ENCODE measurements at places on chromosomes 6 and 20. TPM values are rescaled to one million over a fixed set of nuclear protein-coding genes. Genes with fewer than 3 reads are reported as not detected.

TAF4 gene
- total RNA-seq = 7.5 TPM

TRDN gene
- 0.24 TPM for total RNA-seq

GRM1 gene
- 0.08 TPM for total RNA-seq

SIRPB2 gene
- total RNA-seq = not detected

THBD gene
- 50.1 TPM for total RNA-seq

MLN gene
- total RNA-seq = 2.3 TPM

GNAS-AS1 gene
- 0.16 TPM for total RNA-seq

LRRN4 gene
- total RNA-seq = 19.2 TPM

GRCh38 chr20:57263801-57264792 is 2.3 kb downstream of the BMP7 start:
- peaks cover 51% of the 10 kb centered on the region for H3K4me1 ChIP-seq
- H3K27ac ChIP-seq = peak overlapping the region; percentile 68
- no peaks in the 10 kb centered on the region for H3K36me3 ChIP-seq
- peak; percentile 64 for DNase-seq
- H3K4me3 ChIP-seq = peak overlapping the region; percentile 82

DNA sequence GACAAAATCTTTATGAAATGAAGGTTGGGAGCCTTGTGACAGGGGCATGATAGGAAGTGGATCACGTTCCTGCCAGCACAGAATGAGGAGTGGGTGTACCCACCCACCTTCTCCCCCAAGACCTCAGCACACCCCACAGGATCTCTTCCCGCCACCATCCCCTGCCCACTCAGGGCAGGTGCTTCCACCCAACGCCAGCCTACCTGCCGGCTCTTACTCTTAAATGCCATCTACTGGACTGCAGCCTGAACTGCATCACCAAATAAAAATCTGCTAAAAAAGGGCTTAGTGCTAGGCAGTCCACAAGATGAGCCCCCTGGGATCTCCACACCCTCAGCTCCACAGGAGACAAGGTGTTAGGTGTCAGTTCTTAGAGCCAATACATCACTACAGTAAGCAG is 20.6 kb downstream of the DTNBP1 start:
- DNase-seq = no peak
- no peak overlapping the region for H3K27ac ChIP-seq
- no peaks in the 10 kb centered on the region for H3K27me3 ChIP-seq
- H3K4me1 ChIP-seq = no peaks in the 10 kb centered on the region
- no peaks in the 10 kb centered on the region for H3K36me3 ChIP-seq

GRCh38 chr6:129635396-129636130 is 74.4 kb downstream of the ARHGAP18 start:
- H3K27me3 ChIP-seq = no peaks in the 10 kb centered on the region
- no peak for DNase-seq
- no peaks in the 10 kb centered on the region for H3K36me3 ChIP-seq
- H3K4me1 ChIP-seq = peaks cover 7% of the 10 kb centered on the region
- no peak overlapping the region for H3K27ac ChIP-seq

GRCh38 chr6:24621626-24622289 is 24.2 kb downstream of the KIAA0319 start:
- H3K27ac ChIP-seq = no peak overlapping the region
- no peaks in the 10 kb centered on the region for H3K4me1 ChIP-seq
- no peaks in the 10 kb centered on the region for H3K27me3 ChIP-seq
- H3K4me3 ChIP-seq = no peak overlapping the region

- no peak for DNase-seq
- no peaks in the 10 kb centered on the region for H3K27me3 ChIP-seq
- H3K4me3 ChIP-seq = no peak overlapping the region
- no peaks in the 10 kb centered on the region for H3K36me3 ChIP-seq
Observed at GRCh38 chr20:61299618-61300017, 47.6 kb downstream of the CDH4 start.

DNA sequence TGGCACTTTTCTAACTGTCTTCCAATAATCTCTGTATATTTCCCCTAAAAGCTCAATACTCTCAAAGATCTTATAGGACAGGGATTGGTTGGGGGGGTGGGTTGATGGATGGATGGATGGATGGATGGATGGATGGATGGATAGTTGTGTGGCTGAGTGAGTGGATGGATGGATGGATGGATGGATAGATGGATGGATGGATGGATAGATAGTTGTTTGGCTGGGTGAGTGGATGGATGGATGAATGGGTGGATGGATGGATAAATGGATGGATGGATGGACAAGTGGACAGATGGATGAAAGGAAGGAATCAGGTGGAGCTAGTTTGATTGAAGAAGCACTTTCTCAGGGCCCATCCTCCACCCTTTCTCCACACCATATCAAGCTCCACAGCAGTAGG is 388.8 kb downstream of the CDC5L start:
- H3K27ac ChIP-seq = no peak overlapping the region
- no peak for DNase-seq
- H3K4me3 ChIP-seq = no peak overlapping the region
- no peaks in the 10 kb centered on the region for H3K36me3 ChIP-seq
- H3K4me1 ChIP-seq = no peaks in the 10 kb centered on the region

DNA sequence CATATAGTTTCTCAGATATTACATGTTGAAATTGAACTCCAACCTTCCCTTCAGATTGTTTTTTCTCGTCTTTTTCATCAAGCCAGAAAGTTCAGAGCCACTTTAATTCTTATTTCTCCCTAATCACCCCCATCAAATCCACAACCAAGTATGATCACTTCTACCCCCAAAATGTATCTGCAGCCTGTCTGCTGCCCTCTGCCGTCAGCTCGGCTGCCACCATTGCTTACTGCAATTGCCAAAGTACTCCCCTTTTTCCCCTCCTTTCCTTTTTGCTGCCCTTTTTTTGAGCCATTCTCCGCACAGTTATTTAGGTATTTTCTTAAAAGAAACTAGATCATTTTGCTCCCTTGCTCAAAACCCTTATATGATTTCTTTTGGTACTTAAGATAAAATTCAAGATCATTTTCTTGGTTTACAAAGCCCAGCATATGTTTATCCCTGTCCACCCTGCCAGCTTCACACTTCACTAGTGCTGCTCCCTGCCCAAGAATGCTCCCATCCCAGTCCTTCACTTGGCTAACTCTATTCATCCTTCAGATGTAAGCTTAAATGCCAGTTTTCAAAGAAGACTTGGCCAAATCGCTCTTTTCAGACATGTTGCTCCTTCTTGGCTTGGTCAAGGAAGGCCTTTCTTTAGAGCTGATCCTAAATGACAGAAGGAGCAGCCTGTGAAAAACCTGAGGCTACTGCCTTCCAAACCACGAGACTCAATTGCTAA is 63.7 kb downstream of the SH3BGRL2 start:
- H3K27me3 ChIP-seq = no peaks in the 10 kb centered on the region
- no peak for DNase-seq
- H3K4me3 ChIP-seq = no peak overlapping the region
- no peaks in the 10 kb centered on the region for H3K4me1 ChIP-seq
- H3K27ac ChIP-seq = no peak overlapping the region

- no peak overlapping the region for H3K27ac ChIP-seq
- H3K4me1 ChIP-seq = peaks cover 8% of the 10 kb centered on the region
- DNase-seq = no peak
- H3K27me3 ChIP-seq = no peaks in the 10 kb centered on the region
- H3K4me3 ChIP-seq = no peak overlapping the region
Observed at GRCh38 chr6:21003780-21004541, 469.7 kb downstream of the CDKAL1 start.

- DNase-seq = no peak
- H3K27me3 ChIP-seq = no peaks in the 10 kb centered on the region
- no peaks in the 10 kb centered on the region for H3K4me1 ChIP-seq
- peaks cover 3% of the 10 kb centered on the region for H3K36me3 ChIP-seq
Observed at GRCh38 chr6:155284775-155285174, 21.0 kb downstream of the CLDN20 start.

DNA sequence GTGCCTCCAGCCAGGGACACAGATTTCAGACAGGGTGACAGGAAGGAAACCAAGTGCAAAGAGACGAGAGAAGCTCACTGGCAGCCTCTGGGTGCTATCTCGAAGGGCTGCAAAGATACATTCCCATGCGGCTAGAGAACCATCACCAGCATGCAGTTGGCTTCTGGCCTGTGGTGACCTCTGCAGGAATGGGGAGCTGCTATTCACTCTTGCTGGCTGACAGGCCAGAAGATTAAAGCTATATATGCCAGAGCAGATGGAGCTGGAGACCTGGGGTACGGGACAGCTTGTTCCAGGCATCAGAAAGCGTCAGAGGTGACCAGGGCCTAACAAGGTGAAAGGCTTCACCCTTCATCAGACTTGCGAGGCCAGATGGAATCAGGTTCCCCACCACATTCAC is 20.0 kb downstream of the MAP1LC3A start:
- no peak overlapping the region for H3K27ac ChIP-seq
- no peak overlapping the region for H3K4me3 ChIP-seq
- peaks cover 4% of the 10 kb centered on the region for H3K4me1 ChIP-seq
- no peaks in the 10 kb centered on the region for H3K36me3 ChIP-seq

DNA sequence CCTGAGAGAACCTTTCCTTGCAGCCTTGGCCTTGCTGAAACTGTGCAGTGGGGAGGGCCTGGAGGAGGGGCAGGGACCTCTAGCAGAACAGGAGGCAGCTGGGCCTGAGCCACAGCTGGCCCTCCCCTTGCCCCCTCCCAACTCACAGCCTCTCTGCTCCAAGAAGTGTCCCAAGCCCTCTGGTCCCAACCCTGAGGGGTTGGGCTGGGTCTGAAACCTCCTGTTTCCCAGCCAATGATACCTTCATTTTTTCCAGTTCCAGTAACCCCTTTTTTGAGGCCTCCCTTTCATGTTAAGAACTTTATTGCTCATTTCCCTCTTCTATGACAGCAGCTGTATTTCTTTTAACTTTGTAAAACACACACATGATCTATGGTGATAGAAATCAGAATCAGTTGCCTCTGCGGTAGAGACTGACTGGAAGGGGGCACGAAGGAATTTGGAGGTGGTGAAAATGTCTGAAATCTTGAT is 17.9 kb upstream of the ARMC12 start:
- no peak for DNase-seq
- H3K4me3 ChIP-seq = no peak overlapping the region
- H3K4me1 ChIP-seq = peaks cover 46% of the 10 kb centered on the region
- peak overlapping the region; percentile 91 for H3K27ac ChIP-seq
- H3K27me3 ChIP-seq = no peaks in the 10 kb centered on the region

DNA sequence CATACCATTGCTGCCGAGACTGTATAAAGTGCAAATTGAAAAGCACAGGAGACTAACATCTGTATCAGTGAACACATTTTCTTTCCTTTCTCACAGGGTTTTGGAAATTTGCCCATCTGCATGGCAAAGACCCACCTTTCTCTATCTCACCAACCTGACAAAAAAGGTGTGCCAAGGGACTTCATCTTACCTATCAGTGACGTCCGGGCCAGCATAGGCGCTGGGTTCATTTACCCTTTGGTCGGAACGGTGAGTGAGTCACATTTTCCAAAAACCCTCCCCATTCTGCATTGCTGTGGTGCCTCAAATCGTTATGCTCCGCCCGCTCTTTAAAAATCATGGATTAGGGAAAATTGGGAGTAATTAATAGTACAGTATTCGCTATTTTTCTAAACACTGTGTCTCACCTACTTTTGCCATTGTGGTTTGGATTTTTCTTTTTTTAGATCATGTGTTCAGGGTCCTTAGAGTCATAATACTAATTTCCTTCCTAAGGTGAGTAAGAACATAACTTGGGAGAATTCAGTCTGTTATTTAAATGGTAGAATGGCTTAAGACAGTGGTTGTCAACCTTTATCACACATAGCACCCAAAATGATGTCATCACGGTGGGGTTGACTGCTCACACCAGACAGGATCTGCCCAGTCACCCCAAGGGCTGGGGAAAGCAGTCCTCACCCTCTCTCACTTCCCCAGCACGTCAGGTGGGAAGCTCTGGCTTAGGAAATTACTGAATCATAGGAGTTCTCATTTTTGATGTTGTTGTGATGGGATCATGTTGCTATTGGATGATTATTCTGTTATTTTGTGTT is 171.6 kb downstream of the MTHFD1L start:
- no peaks in the 10 kb centered on the region for H3K4me1 ChIP-seq
- no peaks in the 10 kb centered on the region for H3K36me3 ChIP-seq
- no peak for DNase-seq
- no peaks in the 10 kb centered on the region for H3K27me3 ChIP-seq

- no peak overlapping the region for H3K27ac ChIP-seq
- H3K4me1 ChIP-seq = no peaks in the 10 kb centered on the region
- peaks cover 29% of the 10 kb centered on the region for H3K27me3 ChIP-seq
- H3K36me3 ChIP-seq = no peaks in the 10 kb centered on the region
Observed at GRCh38 chr20:63364801-63365585, 3.8 kb upstream of the CHRNA4 start.

GRCh38 chr6:10310330-10310653 is 104.6 kb downstream of the TFAP2A start:
- no peak overlapping the region for H3K4me3 ChIP-seq
- peaks cover 11% of the 10 kb centered on the region for H3K4me1 ChIP-seq
- DNase-seq = no peak

- H3K27ac ChIP-seq = no peak overlapping the region
- DNase-seq = no peak
- no peak overlapping the region for H3K4me3 ChIP-seq
- no peaks in the 10 kb centered on the region for H3K27me3 ChIP-seq
- peaks cover 4% of the 10 kb centered on the region for H3K4me1 ChIP-seq
Observed at GRCh38 chr20:48676795-48677460, 150.9 kb downstream of the PREX1 start.

DNA sequence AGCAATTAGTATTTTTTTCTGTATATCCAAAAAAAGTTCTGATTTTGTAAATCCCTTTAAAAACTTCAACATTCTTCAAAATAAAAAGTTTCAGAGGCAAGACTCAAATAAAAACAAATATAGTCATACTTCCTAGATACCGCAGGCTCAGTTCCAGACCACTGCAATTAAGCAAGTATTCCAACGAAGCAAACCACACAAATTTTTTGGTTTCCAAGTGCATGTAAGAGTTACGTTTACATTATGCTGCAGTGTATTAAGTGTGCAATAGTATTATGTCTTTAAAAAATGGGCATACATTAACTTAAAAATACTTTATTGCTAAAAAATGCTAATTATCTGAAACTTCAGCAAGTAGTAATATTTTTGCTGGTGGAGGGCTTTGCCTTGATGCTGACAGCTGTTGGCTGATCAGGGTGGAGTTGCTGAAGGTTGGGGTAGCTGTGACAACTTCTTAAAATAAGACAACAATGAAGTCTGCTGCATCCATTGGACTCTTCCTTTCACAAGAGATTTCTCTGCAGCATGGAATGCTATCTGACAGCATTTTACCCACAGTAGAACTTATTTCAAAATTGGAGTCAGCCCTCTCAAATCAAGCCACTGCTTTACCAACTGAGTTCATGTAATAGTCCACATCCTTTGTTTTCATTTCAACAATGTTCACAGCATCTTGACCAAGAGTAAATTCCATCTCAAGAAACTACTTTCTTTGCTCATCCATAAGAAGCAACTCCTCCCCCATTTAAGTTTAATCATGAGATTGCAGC is 46.0 kb downstream of the PHIP start:
- no peaks in the 10 kb centered on the region for H3K36me3 ChIP-seq
- H3K4me3 ChIP-seq = no peak overlapping the region
- no peaks in the 10 kb centered on the region for H3K4me1 ChIP-seq
- no peak overlapping the region for H3K27ac ChIP-seq
